Amniotic stem cell (primary cell): ENCODE measurements at places on chromosomes 16 and 17.

DNA sequence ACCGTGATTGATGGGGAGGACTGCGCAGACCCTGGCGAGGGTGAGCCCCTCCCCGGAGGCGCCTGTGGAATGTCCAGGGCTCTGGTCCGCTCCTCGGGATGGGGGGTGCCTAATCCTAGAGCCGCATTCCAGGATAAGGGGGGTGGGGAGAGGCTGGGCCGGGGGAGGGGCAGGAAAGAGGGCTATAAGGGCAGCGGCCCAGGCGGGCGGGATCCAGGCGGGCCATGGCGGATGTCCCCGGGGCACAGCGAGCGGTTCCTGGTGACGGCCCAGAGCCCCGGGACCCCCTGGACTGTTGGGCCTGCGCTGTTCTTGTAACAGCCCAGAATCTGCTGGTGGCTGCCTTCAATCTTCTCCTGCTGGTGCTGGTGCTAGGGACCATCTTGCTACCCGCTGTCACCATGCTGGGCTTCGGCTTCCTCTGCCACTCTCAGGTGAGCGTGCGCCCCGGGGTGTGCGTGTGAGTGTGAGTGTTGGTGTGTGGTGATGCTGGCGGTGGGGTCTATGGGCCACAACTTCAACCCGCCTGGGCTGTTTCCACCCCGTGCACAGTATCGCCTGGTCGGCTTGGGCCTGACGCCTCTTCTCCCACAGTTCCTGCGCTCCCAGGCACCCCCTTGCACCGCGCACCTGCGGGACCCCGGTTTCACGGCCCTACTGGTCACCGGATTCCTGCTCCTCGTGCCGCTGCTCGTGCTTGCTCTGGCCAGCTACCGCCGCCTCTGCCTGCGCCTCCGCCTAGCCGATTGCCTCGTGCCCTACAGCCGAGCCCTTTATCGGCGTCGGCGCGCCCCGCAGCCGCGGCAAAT, at the start of gene TMEM88:
TSS of gene TMEM88 (plus strand) at position 216 of the 809 bp plus-strand sequence. CDS start at position 225, 9 bp downstream.
- no peak for DNase-seq

DNA sequence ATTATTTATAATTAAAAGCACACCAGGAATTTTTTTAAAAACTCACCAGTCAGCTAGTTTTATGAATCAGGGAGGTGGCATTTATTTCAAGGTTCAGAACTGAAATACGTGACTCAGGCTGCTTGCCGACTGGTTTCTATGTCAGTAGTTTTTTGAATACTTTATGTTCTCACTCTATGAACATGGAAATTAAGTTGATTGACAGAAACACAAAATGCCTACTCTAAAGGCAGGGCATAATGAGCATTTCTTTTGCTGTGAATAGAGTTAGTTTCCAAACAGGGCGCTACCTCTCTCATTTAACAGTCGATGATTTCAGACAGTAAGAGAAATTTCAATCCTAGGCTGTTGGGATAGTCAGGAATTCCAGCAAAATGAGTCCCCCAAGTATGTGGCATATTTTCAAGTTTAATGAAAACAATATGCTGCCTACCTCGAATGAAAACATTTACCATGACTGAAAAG, 6.7 kb downstream of the HS3ST3B1 start:
- DNase-seq, result peak; percentile 74

GRCh38 chr16:88815901-88816589, 4.3 kb upstream of the APRT start:
- no peak for DNase-seq

GRCh38 chr17:4536742-4537411, 18.3 kb downstream of the MYBBP1A start:
- no peak for DNase-seq

DNA sequence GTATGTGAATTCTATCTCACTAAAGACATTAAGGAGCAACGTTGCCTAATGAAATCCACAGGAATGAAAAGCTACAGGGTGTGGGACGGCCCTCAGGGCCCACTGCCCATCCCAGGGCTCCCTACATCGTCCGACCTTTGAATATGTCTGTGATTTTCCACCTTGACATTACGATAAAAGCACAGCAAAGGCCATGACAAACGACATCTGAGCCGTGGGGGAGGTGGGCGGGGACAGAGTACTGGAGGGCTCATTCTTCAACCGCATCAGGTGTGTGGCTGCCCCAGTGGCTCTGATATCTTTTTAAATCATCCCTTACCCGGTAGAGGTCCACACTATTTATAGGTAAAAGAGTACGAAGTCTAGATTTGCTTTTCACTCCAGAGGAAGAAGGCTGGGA, 35.1 kb downstream of the LMF1 start:
- no peak for DNase-seq

DNA sequence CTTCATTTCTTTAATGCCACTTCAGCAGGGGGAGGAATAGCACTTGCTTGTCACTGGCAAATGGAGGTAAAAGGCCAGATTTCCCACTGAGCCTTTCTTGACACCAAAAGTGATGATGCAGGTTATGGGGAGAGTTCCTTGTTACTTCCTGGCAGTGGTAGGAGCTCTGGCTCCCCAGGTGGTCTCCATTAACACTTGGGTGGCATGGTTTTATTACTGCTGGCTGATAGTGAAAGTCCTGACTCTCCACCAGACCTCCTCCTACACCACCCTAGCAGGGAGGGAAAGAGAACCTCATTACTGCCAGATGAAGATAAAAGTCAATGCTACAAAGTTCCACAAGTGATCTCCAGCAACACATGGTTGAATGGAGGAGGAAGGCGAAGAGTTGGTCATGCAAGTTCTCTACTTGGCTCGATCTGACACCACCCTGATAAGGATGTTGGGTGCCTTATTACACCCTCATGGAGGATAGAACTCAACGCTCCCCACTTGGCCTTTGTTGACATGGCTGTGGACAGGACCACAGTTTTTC, 152.7 kb upstream of the GNAO1 start:
- DNase-seq, result no peak

- no peak for DNase-seq
These were observed 3.7 kb upstream of the RAB40C start for GRCh38 chr16:586047-586644.

DNA sequence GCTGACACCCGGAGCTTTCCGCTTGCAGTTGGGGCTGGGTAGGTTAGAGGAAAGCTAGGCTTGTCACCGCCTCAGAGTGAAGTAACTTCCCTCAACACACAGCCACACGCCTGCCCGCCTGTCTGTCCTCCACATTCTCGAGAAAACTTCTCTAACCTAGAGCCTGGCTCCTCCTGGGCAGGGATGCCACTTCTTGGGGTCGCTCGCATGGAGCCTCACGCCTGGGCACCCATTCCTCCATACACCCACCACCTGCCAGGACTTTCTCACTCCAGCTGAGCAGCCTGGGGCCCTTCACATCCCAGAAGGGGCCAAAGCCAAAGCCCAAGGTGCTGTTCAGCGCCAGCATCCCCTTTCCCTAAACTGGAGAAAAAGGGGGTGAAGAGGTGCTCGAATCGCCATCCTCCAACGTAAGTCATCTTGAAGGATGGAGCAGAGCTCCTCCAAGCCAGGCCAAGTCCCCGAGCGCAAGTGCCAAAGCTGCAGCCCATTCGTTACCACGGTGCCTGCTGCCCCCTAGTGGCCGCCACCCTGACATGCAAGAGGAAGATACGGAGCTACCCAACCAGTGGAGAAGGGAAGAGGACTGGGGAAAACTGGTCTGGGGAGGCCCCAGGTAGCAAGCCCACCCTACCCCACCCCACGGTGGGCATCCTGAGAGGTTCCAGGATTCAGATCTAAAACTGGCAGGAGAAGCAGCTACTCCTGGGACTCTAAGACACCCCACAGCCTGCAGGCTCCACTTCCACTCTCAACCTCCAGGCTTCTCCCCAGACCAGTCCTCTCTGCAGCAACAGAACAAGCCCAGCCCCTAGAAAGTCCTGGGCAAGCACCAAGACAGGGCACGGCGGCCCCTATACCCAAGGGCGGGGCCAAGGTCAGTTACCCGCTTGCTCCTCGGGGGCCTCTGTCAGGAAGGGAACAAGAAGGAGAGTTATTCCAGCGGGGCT, 63.1 kb downstream of the MYO18A start:
- no peak for DNase-seq

DNA sequence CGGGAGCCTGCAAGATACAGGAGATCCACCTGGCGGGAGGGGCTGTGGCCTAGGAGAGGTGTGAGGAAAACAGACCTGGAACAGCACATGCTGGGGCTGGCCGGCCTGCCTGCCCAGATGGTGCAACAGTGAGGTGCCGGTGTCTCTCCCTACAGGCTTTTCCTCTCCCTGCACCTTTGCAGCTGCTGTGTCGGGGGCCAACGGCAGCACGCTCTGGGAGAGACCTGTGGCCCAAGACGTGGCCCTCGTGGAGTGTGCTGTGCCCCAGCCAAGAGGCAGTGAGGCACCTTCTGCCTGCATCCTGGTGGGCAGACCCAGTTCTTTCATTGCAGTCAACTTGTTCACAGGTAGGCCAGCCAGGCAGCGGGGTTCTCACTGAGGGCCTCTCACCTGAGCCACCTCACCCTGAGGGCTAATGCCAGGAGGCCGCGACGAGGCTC, 15.9 kb downstream of the RGS11 start:
- no peak for DNase-seq

GRCh38 chr16:89334461-89334860, 117.0 kb downstream of the ZNF778 start:
- no peak for DNase-seq

GRCh38 chr17:66904760-66905624, 59.5 kb upstream of the CACNG4 start:
- no peak for DNase-seq

GRCh38 chr17:28317099-28317965, 1.7 kb upstream of the TMEM97 start:
- DNase-seq, result no peak

DNA sequence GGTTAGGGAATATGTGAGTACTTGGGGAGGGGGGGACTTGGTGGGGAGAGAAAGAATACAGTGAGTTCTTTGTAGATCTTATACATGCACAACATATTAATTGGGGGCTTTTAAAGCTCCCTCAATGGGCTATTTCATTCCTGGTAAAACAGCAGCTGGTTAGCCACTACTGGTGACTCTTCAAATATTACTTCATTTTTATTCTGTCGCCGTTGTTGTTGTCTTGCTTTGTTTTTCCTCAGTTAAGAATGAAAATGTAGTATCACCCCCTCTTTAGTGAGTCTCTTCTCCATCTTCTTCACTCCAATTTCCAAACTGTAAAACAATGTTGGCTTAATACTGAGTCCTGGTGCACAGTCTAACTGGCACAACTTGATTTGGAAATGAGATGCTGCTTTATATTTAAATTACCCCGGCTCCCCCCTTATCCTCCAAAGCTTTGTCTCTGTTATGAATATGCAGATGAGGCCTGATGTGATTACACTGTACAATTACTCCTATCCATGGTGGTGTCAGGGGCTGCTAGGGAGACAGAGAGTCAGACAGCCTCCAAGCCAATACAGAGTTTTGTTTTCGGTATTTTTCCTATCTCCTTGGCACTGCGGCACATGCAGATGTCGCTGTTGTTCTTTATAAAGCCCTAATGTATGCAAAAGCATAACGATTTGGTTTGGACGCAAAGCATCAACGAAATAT, 256.9 kb upstream of the PMFBP1 start:
- no peak for DNase-seq

GRCh38 chr17:15662681-15663080, 21.4 kb downstream of the TRIM16 start:
- no peak for DNase-seq

GRCh38 chr17:78307887-78308638, 51.8 kb downstream of the SOCS3 start:
- no peak for DNase-seq

GRCh38 chr17:58331815-58332777, 3.5 kb upstream of the TSPOAP1 start:
- no peak for DNase-seq

- DNase-seq, result no peak
These were observed 14.4 kb upstream of the ADAMTS18 start for GRCh38 chr16:77449208-77449607.

- DNase-seq, result no peak
These were observed 403.6 kb upstream of the MON1B start for GRCh38 chr16:76787394-76787793.

GRCh38 chr16:86823125-86823524, 244.8 kb downstream of the FOXL1 start:
- DNase-seq, result no peak

GRCh38 chr17:63984651-63985386, 12.1 kb upstream of the SCN4A start:
- peak; percentile 51 for DNase-seq

GRCh38 chr17:63476459-63476853, 405 bp upstream of the ACE start:
- DNase-seq, result no peak

- DNase-seq, result no peak
These were observed 399.8 kb downstream of the SLC39A11 start for GRCh38 chr17:72692676-72693075.

GRCh38 chr17:72123530-72124437, 3.0 kb downstream of the SOX9 start:
- no peak for DNase-seq

DNA sequence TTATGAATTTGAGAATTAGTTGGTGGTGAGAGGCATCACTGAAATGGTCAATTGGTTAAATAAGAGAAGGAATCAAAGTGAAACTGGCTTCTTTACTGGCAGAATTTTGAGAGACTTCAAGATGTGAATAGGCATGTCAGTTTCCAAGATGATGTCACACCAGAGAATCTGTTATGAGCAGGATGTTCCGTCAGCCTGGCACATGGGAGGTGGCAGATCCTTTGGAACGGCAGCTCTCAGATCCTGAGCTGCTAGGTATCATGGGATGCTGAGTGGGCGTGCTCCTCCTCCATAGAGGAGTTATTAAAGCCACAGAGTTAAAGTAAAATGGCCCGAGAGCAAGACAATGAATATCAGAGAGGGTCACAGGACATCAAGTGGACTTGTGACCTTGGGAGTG, 444.3 kb upstream of the HSBP1 start:
- no peak for DNase-seq

GRCh38 chr17:63474586-63475460, 2.0 kb upstream of the ACE start:
- DNase-seq, result no peak

GRCh38 chr17:40457369-40457768, 14.1 kb downstream of the IGFBP4 start:
- no peak for DNase-seq

DNA sequence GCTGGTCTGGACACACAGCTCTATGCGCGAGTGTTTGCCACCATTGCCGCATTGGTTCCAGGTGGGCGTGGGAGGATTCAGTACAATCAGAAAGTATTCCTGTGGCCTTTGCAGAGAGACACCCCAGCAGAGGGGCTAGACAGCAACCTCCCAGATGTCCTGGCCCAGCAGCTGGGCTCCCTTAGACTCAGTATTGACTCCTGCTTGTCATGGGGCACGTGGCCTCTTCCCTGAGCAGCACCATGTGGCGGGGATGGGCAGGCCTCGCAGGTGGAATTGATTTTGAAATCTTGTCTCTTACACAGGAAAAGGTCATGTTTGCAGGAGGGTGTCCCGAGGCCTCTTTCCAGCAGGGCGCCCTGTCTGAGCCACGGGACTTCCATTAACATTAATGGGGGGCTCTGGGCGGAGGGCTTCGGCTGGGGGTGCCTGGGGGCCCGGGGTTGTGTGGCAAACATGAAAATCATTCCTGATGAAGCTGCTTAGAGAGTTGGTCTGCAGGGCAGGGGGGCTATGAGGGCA, 96.4 kb downstream of the C16orf78 start:
- no peak for DNase-seq

- DNase-seq, result no peak
These were observed 51.4 kb downstream of the MFSD11 start for GRCh38 chr17:76789235-76789788.

- DNase-seq, result no peak
These were observed 1.1 kb downstream of the G6PC1 start for GRCh38 chr17:42901535-42902229.
